ENCODE measurements at places on chromosomes 16 and 17.

DNA sequence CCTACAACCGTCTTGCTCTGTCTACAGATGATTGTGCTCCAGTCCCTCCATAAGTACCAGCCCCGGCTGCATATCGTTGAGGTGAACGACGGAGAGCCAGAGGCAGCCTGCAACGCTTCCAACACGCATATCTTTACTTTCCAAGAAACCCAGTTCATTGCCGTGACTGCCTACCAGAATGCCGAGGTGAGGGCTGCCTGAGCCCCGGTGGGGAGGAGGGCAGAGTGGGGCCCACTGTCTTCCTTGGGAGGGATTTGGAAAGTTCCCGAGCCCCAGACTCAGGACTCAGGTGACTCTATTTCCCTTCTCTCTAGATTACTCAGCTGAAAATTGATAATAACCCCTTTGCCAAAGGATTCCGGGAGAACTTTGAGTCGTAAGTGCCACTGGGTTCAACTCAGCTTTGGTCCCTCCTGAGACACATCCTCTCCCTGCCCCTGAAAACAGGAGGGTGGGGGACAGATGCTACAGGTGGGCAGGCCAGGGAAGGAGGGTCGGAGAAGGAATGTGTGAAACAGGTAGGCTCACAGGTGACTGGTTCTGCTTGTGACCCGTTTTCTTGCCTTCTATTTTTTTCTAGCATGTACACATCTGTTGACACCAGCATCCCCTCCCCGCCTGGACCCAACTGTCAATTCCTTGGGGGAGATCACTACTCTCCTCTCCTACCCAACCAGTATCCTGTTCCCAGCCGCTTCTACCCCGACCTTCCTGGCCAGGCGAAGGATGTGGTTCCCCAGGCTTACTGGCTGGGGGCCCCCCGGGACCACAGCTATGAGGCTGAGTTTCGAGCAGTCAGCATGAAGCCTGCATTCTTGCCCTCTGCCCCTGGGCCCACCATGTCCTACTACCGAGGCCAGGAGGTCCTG lies 11.4 kb downstream of the TBX21 start:
- DNase-seq = no peak

DNA sequence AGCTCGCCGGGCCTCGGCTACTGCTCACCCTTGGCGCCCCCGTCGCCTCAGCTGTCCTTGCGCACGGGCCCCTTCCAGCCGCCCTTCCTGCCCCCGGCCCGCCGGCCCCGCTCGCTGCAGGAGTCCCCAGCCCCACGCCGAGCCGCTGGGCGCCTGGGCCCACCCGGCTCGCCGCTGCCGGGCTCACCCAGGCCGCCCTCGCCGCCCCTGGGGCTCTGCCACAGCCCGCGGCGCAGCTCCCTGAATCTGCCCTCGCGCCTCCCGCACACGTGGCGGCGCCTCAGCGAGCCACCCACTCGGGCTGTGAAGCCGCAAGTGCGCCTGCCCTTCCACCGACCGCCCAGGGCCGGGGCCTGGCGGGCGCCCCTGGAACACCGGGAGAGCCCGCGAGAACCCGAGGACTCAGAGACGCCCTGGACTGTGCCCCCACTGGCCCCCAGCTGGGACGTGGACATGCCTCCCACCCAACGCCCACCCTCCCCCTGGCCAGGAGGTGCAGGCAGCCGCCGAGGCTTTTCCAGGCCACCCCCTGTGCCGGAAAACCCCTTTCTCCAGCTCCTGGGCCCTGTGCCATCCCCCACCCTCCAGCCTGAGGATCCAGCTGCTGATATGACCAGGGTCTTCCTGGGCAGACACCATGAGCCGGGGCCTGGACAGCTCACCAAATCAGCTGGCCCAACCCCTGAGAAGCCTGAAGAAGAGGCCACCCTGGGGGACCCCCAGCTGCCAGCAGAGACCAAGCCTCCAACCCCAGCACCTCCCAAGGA lies 12.8 kb downstream of the MYO15A start:
- DNase-seq = no peak

GRCh38 chr17:48062273-48062672 lies 14.1 kb downstream of the NFE2L1 start:
- DNase-seq = no peak

DNA sequence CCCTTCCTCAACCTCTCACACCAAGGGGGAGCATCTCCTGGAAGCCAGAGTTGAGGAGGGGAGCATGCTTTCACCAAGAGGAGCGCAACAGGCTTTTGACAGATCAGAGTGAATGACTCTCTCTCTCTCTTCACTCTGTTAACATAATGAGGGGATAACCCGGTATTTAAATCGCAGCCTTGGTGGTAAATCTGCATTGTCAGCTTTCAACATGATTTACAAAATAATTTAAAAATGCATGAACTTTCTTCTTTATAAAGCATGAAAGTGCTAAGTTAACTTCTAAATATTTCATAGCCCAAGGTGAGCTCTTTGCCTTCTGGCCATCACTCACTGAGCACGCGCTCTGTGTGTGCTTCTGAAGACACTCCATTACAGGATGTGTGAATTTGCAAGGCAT lies 61.8 kb downstream of the TMEM114 start:
- no peak for DNase-seq

DNA sequence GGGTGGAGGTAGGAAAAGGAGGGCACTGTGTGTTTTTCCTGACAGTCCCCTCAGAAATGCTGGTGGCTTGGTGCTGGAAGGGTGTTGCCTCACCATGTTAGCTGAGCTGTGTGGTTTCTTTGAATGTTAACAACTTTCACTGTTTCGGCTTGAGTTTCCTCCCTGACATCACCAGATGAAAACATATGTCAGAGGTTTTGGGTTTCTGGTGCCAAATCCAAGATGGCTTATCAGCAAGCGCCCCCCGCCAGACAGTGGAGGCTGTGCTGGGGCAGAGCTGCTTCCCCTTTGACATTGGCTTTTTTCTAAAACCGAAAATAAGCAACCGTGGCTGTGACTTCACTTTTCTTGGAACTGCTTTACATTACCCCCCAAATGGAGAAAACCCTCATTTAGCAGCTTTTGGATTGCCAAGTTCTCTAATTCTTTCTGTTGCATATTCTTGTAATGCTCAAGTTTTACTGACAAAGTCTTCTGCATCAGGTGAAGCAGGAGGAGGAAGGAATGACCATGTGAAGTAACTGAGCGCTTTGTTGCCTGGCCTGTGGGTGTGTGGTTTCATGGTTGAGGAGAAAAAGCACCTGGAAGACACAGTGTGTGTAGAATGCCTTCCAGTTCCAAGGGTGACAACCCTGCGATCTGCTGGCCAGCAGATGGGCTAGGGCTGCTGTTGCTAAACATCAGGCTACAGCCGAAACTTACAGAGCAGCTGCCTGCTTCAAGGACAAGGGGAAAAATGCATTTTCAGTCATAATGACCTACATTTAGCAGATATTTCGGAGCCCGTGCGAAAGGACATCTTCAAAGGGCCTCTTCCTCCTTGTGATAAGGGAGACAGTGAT lies 9.7 kb downstream of the RMI2 start:
- DNase-seq = no peak

- no peak for DNase-seq
Observed at GRCh38 chr16:64250866-64251265, 871.0 kb downstream of the CDH11 start.

DNA sequence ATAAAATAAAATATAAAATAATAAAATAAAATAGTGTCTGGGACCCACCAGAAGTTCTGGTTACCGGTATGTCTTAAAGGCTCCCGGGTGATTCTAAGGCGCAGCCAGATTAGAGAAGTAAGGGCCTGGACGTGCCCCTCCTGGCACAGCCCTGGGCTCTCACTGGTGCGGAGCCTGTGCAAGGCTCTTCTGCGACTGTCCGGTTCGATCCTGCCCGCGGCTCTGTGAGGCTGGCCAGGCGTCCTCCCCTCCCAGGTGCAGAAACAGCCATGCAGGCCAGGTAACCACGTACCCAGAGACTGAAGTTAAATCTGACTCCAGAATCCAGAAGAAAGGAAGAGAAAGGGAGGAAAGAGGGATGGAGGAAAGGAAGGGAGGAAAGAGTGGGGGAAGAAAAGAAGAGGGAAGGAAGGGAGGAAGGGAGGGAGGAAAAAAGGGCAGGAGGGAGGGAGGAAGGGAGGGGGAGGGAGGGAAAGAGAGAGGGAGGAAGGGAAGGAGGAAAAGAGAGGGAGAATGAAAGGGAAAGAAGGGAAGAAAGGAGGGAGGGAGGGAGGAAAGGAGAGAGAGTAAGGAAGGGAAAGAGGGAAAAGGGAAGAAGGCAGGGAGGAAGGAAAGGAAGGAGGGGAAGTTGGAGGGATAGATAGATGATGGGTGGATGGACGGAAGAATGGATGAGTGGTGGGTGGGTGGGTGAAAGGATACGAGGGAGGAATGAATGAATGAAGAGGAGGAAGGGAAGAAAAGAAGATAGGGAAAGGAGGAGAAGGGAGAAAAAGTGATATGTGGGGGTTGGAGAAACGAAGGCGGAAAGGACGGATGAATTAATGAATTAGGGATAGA lies 42.3 kb downstream of the C16orf82 start:
- no peak for DNase-seq

Measured in fibroblast of skin of left biceps (primary cell).